Stimulated activated CD8-positive, alpha-beta memory T cell treated with anti-CD3 and anti-CD28 coated beads, Interleukin-4, amount 100 ng/mL, for 4 hours (primary cell): ENCODE measurements at places on chromosomes 16 and 17.

- no peak for DNase-seq
Observed at GRCh38 chr17:29214215-29215146, 32.2 kb upstream of the CRYBA1 start.

DNA sequence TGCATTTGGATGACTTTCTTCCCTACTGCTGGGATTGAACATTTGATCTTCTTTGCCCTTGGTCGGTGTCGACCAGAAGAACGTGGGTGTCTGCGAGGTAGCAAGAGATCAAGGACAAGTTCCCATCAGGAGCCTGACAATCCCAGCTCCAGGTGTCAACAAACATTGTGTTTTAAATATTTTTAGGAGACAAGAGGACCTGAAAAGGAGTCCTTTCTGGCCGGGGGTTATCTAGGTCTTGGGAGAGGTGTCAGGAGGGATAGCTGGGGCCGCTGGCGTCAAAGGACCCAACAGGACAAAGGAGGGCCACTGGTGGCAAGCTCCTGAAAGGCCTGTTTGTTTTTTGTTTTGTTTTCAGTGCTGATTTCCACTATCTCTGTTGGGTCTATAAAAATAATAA, 308.4 kb upstream of the ERCC4 start:
- DNase-seq = no peak

- no peak for DNase-seq
Observed at GRCh38 chr16:16020291-16020690, 70.9 kb downstream of the ABCC1 start.

GRCh38 chr17:40707745-40708144, 4.2 kb upstream of the KRT24 start:
- no peak for DNase-seq

DNA sequence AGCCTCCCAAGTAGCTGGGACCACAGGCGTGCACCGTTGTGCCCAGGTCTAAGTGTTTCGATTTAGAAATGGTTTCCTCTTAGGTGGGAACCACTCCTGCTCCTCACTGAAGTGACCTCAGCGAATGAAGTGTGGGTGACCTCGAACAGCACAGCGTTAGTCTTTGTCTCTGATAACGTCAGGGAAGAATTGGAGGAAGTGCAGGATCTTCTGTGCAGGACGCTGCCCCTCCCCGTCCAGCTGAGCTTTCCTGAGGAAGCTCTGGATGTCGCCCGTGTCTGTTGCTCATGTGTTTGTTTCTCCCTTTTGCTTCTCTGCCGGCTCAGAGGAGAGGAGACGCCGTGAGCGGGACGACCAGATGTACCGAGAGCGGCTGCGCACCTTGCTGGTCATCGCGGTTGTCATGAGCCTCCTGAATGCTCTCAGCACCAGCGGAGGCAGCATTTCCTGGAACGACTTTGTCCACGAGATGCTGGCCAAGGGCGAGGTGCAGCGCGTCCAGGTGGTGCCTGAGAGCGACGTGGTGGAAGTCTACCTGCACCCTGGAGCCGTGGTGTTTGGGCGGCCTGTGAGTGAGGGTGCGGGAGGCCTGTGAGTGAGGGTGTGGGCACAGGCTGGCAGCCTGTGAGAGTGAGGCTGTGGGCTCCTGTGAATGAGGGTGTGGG, 15.6 kb downstream of the SPG7 start:
- DNase-seq = no peak

GRCh38 chr16:70805787-70806186, 4.8 kb upstream of the VAC14 start:
- DNase-seq = no peak

DNA sequence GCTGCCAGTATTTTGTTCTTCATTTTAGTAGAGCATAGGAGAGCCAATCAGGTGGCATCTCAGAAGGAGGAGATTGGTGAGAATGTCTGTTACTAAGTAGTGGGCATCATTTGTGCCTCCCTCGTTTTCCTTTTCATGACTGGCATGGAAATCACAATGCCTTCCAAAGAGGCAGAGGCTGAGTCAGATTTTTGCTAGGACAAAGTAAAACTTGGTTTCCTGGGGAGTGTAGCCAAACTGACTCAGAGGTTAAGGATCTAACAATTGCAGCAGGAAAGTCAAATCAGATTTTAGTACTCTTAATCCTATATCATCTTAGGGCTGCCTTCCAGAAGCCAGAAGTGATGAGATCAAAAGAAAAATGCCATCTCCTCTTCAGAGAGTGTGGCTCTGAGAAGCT, 138.7 kb downstream of the ANKFN1 start:
- DNase-seq = no peak

DNA sequence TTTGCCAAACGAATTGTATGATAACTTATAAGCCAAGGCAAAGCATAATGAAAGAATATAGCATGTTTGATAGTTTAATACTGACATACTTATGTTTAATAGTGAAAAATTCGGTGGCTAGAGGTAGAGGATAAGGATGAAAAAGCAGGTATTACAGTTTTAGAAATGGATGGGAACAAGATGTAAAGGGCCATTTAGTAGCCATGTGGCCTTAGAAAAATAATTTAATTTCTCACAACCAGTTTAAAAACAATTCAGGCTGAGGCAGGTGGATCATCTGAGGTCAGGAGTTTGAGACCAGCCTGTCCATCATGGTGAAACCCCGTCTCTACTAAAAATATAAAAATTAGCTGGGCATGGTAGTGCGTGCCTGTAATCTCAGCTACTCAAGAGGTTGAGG, 119.5 kb upstream of the NACA2 start:
- no peak for DNase-seq

- no peak for DNase-seq
Observed at GRCh38 chr17:62073993-62074392, 8.9 kb upstream of the MED13 start.

DNA sequence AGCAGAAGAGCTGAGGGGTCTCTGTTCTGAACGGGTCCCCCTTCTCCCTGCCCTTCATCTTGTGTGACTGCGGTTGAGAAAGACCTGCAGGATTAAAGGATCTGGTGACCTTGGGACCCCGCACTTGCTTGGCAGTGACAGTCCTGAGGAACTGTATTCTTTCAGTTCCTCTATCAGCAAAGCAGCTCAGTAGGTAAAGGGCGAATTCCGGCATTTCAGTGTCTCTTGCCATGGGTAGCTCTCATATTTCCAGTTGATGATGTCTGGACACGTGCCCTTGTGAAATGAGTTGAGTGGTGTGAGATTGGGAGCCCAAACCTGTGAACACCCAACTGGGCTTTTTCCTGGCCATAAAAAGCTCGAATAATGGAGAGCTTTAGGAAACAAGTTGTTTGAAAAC, 135.7 kb downstream of the PRKCA start:
- no peak for DNase-seq

DNA sequence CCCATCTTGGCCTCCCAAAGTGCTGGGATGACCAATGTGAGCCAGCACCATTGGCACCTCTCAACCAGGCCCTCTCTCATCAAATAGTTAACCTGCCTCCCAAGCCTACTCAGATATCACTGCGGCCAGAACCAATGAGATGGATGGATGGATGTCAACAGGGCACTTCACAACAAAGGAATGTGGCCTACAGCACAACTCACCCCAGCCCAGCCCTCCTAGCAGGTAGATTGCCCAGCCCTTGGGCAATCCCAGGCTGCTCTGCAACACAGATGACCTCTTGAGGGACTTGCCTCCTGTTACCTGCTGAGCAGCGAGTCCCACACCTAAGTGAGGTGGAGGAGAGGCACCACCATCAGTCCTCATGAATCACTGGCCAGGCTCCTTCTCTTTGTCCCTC, 22.6 kb upstream of the KIFC3 start:
- no peak for DNase-seq

DNA sequence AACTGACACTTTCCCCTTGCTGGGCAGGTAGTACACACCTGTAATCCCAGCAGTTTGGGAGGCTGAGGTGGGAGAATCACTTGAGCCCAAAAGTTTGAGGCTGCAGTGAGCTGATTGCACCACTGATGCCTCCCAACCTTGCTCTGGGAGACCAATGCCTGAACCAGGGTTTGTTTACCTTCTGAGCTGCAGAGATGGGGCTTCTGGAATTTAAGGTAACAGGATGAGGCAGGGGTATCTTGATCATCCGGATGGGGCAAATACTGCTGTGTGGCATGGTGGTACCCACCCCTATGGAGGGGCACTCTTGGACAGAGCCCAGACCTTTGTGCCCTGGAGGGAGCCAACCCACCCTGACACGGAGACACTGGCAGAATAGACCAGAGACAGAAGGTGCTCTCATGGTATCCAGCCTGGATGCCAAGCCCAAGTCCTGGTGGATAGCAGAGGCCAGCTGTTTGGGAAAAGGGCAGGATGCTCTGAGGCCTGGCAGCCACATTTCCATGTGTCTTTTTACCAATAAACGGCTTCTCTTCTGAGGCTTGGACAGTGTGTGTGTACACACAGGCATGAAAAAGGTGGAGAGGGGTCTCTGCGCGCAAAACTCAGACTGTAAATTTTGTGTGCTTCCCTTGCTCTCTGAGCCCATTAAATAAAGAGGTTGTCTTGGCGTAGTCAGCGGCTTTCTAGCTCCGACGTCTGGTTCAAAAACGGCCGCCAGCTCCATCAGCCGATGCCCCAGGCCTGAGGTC, 4.4 kb downstream of the ZNF48 start:
- DNase-seq = no peak

- DNase-seq = no peak
Observed at GRCh38 chr17:28076144-28076543, 33.7 kb downstream of the NLK start.
